ENCODE measurements at places on chromosomes 13 and 19.

GRCh38 chr13:33310245-33311038, 24.9 kb upstream of the STARD13 start:
- DNase-seq, result no peak

GRCh38 chr13:91719033-91719432, 320.6 kb downstream of the GPC5 start:
- DNase-seq, result no peak

DNA sequence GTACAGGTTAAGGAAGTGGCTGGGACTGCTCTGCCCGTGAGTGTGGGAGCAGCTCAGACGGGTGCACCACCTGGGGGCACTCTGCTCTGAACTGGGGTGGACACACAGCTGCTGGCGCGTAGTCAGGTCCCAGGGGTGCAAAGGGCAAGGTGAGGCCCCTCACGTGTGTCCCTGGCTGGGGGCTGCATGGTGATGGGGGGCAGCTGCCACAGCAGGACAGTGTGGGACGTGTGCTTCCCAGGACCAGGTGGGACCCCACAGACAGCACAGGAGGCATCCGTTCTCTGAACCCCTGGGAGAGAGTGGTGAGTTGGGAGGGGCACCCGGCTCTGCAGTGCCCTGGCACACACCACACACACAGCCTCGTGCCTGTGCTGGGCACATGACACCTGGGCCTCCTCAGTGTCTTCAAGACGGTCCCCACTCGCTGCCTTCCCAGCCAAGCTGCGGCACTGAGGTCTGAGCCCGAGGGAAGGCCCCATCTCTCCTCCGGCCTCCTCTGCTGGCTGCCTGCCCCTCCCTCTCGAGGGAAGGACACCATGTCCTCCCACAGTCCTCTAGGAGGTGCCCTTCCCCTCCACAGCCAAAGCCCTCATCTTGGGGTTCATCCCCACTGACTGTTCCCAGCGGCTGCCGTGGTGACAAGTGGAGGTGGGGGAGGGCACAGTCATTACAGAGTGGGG, 24.7 kb downstream of the CILP2 start:
- DNase-seq, result no peak

DNA sequence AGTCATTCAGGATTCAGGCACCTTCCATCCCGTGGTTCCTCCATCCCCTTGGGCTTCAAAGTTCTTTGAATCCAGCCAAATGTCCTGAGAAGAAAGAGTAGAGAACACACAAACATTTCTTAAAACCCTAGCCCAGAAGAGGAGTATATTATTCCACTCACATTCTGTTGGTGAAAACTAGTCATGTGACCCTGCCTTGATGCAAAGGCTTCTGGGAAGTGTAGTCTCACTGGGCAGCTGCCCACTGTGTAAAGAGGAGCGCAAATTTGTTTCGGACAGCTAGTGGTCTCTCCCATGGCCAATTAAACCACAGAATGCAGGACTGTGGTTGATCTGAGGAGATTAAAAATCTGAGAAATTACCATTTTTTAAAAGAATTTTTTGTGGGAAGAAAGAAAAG, 304.4 kb downstream of the SUCLA2 start:
- DNase-seq, result no peak

GRCh38 chr13:29106651-29107050, 286.5 kb downstream of the MTUS2 start:
- no peak for DNase-seq

DNA sequence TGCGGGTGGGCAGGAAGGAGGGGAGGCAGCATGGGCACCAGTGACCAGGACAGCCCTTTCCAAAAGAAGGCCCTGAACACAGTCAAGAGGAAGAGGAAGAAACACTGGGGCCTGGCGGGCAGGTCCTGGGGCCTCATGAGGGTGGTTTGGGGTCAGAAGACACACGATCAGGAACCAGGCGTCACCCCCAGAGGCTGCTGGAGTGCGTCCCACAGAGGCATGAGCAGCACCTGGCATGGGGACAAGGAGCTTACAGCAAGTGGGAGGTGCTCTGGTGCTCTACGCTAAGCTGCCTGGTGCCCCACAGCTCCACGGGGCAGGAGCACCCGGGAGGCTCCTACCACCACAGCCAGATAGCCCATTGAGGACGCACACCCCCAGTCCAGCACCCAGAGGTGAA, 20.0 kb downstream of the ELL start:
- no peak for DNase-seq

DNA sequence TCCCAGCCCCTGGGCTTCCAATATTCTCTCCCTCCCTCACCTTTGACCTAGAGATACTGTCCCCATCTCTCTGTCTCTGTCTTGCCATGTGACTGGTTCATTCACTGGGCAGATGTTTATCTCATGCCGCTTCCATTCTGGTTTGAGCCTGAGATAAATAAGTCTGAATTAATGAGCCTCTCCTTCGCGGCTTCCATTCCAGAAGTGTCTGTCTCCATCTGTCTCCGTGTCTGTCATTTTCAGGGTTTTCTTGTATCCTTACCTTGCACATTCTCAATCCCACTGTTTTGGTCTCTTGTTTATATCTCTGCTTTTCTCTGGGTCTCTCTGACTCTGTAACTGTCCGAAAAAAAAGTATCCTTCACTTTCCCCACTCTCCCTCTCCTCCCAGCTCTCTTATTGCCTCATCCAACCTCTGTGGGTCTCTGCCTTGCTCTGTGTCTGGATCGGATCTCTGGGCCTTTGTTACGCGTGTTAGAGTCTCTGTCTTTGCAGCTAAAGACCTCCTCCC, 4.3 kb downstream of the SPHK2 start:
- no peak for DNase-seq

- no peak for DNase-seq
Measured at GRCh38 chr13:48726711-48727110, 73.0 kb downstream of the CYSLTR2 start.

DNA sequence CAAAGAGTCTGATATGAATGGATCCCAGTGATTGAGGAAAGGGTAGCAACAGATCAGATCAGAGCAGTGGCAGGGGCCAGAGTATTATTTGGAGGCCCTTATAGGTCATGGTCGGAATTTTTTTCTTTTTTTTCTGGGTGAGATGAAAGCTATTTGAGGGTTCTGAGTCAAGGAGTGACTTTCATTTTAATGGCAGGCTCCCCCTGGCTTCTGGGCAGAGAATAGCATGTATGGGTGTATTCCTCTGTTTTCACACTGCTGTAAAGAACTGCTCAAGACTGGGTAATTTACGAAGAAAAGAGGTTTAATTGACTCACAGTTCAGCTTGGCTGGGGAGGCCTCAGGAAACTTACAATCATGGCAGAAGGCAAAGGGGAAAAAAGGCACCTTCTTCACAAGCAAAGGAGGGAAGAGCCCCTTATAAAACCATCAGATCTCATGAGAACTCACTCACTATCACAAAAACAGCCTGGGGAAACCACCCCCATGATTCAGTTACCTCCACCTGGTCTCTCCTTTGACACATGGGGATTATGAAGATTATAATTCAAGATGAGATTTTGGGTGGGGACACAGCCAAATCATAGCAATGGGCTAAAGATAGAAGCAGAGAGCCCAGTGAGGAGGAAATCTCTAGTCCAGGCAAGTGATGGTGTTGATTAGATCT, 3.0 kb upstream of the SLC6A16 start:
- no peak for DNase-seq

Data from stimulated activated CD4-positive, alpha-beta T cell treated with anti-CD3 and anti-CD28 coated beads, Interleukin-15, amount 100 ng/mL, for 48 hours (primary cell).